Fibroblast of lung (primary cell): ENCODE measurements at places on chromosomes 6 and 20. TPM values are rescaled to one million over a fixed set of nuclear protein-coding genes. Genes with fewer than 3 reads are reported as not detected.
A peak's percentile ranks its signal among the peaks of the same experiment; 100 is the strongest.

OR2H2 gene
- polyA plus RNA-seq: not detected in 2 replicates

DNA sequence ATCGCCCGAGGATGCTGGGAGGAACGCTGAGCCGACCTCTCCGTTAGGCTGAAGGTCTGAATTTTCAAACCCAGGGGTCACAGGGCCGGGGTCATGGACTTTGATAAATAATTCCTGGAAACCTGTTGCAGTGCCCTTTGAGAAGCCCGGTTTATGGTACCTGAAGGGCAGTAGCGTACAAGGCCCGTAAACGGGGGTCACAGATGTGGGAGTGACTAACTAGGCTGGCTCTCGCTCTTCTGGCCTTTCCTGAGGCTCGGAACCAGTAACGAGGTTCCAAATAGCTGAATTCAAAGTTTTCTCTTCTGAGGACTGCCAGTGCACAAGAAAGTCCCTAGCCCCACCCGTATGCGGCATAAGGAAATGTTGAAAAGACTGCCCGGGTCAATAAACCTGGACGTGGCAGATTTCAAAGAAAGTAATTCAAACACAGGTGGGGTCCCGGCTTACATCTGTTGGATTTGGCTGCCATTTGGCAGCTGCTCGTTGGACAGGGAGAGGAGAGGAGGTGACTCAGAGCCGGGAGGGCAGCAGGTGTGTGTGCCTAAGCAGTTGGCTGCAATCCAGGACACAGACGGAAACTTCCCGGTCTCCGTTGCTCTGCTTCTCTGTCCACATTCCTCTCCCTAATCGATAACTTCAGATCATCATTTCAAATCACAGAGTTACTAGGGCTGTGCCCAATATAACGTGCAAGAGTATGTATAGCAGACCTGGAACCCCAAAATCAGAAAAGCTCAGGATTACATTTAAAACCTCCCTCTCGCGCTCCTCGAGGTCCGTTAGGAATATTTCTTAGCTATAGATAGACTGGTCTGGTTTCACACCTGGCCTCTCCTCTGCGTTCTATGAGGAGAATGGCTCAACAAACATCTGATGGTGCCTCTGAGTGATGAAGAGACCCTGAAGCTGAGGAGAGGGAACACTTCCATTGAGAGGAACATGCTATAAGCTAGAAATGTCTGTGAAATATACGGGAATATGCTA lies 765 bp upstream of the GMDS start:
- no peaks in the 10 kb centered on the region for H3K27me3 ChIP-seq
- H3K27ac ChIP-seq: peak overlapping the region; percentile 93
- peaks cover 2% of the 10 kb centered on the region for H3K4me1 ChIP-seq
- no peaks in the 10 kb centered on the region for H3K36me3 ChIP-seq
- DNase-seq: peak; percentile 60

DNA sequence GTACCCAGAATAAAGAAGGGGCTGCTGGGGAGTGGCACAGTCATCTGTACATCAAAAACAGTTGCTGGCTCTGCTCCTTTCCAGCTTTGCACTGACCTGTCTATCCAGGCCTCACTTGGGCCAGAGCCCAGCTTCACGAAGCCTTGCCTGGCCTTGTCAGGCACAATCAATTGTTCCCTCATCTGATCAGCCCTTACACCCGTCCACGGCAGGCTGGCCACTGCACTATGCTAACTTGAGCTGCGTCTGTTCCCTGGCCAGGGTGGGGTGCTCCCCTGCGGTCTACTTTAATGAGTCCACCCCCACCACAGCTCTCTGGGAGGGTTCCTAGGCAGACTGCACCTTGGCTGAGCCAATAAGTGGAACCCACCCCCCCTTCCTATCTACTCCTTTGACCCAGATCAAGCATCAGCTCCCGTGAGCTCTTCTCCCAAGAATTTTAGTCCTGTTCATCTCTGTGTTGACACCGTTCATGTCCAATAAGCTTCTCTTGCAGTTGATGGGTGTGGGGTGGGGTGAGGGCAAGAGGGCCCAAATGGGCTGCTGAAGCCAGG lies 74.3 kb upstream of the MLN start:
- peaks cover 14% of the 10 kb centered on the region for H3K27me3 ChIP-seq
- no peak overlapping the region for H3K27ac ChIP-seq
- no peak overlapping the region for H3K4me3 ChIP-seq
- H3K36me3 ChIP-seq: no peaks in the 10 kb centered on the region
- no peaks in the 10 kb centered on the region for H3K4me1 ChIP-seq

GRCh38 chr6:158353883-158354877 lies 41.9 kb downstream of the TULP4 start:
- H3K4me1 ChIP-seq: no peaks in the 10 kb centered on the region
- H3K27me3 ChIP-seq: no peaks in the 10 kb centered on the region
- DNase-seq: peak; percentile 64
- H3K4me3 ChIP-seq: no peak overlapping the region

GRCh38 chr20:54115172-54115854 lies 44.9 kb upstream of the BCAS1 start:
- DNase-seq: no peak
- H3K4me3 ChIP-seq: no peak overlapping the region
- peaks cover 2% of the 10 kb centered on the region for H3K4me1 ChIP-seq
- no peaks in the 10 kb centered on the region for H3K27me3 ChIP-seq

DNA sequence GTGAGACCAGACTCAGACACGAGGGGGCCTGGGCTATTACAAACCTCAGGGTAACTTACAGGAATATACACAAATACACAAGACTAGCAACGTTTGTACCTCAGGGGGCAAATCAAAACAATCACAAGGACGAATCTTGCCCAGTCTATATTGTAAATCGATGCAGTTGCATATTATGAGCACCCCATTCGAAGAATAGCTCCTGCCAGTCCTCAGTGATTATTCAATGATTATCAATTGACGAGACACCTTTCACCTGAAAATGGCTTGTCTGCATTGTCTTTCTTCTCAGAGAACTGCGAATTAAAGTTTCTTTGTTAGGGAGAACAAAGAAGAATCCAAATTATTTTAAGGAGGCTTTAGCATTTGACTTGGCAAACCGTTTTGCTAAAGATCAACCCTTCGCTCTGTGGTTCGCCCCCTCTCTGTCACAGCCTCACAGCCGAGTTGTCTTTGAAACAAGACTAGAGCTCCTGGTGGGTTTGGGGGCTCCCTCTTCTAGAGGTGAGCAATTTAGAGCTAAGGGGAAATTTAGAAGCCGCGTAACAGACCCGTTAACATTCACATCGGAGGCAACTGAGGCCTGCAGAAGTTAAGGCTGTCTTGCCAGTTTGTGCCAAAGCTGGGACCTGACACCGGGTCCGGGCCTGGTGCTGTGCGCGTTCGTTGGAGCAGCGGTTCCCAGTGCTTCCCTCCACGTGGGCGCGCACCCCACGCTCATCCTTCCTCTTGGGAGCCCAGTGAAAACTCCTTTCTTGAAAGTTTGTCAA lies 24.9 kb upstream of the MAP3K7 start:
- H3K27me3 ChIP-seq: peaks cover 11% of the 10 kb centered on the region
- no peaks in the 10 kb centered on the region for H3K36me3 ChIP-seq
- no peak overlapping the region for H3K27ac ChIP-seq
- DNase-seq: no peak
- H3K4me3 ChIP-seq: peak overlapping the region; percentile 61
